ENCODE measurements at places on chromosomes 13 and 19. TPM values are rescaled to one million over a fixed set of nuclear protein-coding genes. Genes with fewer than 3 reads are reported as not detected.

- peak; percentile 61 for DNase-seq
These were observed 13.9 kb downstream of the RABAC1 start for GRCh38 chr19:41945135-41945766.

GRCh38 chr19:35332817-35333216, 3.8 kb downstream of the CD22 start:
- DNase-seq, result no peak

GRCh38 chr13:85661675-85662074, 137.5 kb downstream of the SLITRK6 start:
- peak; percentile 83 for DNase-seq

- peak; percentile 90 for DNase-seq
These were observed at the start of gene CCDC169 for GRCh38 chr13:36297366-36298338. Gene CCDC169, minus strand, starts transcription at chr13:36297814. Its CDS starts 95 bp downstream, at chr13:36297719.

Gene CEACAM21
- not detected for polyA plus RNA-seq

Measured in stomach (tissue), 19 donors.